CD8-positive, alpha-beta T cell (primary cell): ENCODE measurements at places on chromosomes 16 and 17.

DNA sequence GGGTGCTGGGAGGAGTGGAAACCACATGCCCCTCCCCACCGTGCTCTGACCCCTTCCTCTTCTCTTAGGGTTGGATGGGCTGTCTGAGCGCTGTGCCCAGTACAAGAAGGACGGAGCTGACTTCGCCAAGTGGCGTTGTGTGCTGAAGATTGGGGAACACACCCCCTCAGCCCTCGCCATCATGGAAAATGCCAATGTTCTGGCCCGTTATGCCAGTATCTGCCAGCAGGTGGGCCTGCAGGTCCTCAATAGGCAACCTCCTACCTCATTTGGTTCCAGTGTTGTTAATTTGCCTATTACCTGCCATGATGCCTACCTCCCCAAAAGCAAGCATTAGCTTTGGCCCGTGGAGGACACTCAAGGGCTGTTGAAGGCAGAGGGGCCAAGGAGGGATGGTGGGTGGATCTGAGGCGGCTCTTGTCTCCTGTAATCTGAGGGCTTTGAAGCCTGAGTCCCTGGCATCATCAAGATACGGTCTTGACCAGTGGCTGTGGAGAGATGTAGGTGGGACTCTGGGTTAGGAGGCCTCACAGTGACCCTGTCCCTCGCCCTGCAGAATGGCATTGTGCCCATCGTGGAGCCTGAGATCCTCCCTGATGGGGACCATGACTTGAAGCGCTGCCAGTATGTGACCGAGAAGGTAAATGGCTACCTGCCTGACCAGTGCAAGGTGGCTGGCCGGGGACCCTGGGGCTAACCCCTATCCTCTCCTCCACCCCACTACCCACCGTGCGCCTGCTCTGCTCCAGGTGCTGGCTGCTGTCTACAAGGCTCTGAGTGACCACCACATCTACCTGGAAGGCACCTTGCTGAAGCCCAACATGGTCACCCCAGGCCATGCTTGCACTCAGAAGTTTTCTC, 3.4 kb downstream of the ALDOA start:
- peak; percentile 38 for DNase-seq

GRCh38 chr16:57070424-57070823, 22.0 kb upstream of the CPNE2 start:
- DNase-seq = no peak

GRCh38 chr16:57999971-58000705, at the start of gene ZNF319:
ZNF319 (minus strand) TSS chr16:58000672; CDS start chr16:57998265, 2,407 bp downstream.
- peak; percentile 58 for DNase-seq

GRCh38 chr17:82058855-82059249, 6.8 kb downstream of the DUS1L start:
- no peak for DNase-seq

DNA sequence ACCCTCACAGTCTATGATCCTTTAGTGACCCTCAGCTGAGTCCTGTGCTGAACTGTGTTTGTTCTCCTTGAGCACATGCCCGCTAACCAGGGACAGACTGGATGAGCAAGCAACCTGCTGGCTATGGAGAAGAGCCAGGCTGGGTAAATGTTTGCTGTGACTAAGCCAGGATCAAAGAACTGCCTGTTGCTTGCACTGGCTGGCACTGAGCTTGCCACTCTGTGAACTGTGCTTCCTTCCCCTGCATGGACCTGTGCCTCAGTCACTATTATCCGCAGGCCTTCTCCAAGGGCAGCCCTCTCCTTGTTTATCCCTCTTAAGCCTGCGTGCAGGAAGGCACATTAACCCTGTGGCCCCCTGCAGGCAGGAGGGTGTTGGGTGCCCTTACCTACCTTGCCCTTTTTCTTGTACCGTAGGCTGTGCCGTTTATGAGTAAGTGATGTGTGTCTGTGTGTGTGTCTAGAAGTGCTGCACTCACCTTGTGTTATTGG, 7.4 kb downstream of the PNPO start:
- DNase-seq = no peak

DNA sequence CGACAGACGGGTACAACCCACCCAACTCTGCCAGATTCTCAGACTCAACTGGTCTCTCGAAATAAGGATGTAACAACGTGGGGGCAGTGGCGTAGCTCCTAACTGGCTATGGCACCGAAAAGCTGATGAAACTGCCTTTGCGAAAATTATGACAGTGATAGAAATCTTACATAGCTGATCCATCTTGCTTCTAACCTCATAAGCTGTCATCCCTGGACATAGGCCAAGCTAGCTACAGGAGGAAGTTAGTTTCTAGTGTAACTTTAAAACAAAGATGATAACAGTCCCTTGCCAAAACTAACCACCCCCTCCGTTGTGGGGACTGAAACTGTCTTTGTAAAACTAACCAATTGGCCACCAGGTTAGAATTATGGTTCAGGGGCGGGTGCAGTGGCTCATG, 220.1 kb downstream of the SLC39A11 start:
- no peak for DNase-seq

GRCh38 chr17:6195123-6195522, 124.9 kb downstream of the WSCD1 start:
- DNase-seq = no peak

DNA sequence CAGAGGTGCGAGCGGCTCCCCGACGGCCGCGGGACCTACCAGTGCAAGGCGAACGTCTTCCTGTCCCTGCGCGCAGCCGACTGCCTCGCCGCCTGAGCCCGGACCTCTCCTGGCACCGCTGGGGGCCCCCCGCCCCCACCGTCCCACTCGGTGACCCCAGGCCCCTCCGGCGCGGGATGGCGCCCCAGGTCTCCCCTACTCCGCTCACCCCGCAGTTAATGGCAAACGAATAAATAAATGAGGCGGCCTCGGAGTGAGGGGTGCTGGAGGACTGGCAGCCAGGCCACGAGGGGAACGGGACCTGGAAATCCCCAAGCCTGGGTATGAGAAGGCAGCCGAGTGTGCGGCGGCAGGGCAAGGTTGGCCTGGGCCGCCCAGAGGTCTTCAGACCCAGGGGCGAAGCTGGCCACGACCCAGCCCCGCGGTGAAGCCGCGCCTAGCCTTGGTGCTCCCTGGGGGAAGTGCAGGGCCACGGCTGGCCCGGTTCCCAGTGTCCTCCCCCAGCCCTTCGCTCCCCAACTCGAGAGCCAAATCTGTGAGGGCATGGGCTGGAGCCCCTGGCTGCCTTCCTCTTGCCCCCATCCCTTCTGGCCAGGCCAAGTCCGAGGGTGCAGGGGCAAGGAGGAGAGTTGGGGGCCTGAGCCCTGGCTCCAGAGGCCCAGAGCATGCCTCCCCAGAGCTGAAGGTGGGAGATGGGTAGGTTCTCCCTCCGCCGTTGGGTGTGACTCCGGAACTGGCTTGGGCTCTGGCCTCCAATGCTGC, 796 bp downstream of the NPB start:
- no peak for DNase-seq

DNA sequence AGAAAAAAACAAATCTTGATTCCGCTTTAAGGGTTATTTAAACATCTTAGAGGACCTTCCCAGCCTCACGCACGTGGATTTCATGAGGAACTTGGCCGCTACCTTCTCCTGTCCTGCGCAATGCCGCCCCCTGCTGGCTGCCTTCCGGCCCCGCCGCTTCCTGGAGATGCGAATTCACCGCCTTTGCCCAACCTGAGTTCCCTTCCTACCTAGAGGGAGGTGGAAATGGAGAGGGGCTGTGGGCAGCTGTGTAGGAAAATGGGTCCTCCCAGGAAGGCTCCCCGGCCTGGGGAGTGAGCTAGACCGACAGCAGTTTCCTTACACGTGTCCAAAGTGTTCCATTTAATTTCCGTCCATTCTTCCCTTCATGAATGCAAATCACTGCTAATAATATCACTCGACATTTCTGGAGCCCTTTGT, 1.0 kb upstream of the ABCC12 start:
- DNase-seq = peak; percentile 55

DNA sequence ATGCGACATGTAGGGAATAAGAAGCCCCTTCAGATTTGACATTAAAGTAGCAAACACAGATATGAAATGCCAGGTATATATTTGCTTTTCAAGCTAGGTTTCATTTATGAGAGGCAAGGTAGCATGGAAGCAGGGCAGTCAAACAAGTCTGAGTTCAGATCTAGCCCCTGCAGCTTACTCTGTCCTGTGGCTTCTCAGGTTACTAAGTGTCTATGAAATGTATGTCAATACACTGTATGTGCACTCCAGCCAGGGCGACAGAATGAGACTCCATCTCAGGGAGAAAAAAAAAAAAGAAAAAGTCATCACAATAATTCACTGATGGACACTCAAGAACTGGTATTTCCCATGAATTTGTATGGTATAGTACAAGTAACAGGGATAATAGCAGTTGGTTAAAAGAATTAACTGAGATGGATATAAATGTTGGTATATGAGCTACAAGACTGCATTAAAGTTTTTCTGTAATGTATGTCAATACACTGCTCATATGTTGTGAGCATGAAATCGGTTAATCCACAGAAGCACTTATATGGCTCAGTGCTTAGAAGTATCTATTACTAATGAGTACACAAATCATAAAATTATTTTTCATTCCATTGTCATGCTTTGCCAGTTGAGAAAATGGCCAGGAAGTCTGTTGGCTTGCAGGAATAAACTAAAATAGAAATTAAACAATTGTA, 2.9 kb upstream of the WSB1 start:
- no peak for DNase-seq

- peak; percentile 55 for DNase-seq
Observed at GRCh38 chr17:51166987-51167931, 1.0 kb downstream of the NME2 start.

DNA sequence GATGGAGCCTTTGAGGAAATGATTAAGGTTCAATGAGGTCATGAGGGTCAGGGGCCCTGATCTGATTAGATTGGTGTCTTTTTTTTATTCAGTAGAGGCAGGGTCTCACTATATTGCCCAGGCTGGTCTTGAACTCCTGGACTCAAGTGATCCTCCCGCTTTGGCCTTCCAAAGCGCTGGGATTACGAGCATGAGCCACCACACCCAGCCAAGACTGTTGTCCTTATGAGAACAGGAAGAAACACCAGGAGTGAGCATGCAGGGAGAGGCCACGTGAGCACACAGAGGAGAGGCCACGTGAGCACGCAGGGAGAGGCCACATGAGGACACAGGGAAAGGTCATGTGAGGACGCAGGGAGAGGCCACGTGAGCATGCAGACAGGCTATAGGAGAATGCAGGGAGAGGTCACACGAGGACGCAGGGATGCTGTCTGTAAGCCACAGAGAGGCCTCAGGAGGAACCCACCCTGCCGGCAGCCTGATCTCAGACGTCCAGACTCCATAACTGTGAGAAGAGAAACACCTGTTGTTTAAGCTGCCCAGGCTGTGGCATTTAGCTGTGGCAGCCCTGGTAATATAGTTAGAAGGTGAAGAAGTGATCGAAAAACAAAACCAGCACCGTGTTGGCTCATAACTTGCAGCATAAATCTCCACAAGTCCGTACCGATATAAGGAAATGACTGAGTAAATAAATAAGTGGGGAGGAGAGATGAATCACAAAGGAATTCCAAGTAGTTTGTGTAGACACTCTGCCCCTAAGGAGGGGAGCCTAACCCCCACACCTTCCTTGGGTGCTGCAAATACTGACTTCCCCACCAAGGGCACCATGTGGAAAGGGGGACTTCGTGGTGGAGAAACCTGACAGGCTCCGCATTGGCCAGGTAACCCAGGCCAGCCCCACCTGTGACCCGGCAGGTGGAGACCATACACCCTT, 14.6 kb upstream of the CSNK1D start:
- DNase-seq = no peak

DNA sequence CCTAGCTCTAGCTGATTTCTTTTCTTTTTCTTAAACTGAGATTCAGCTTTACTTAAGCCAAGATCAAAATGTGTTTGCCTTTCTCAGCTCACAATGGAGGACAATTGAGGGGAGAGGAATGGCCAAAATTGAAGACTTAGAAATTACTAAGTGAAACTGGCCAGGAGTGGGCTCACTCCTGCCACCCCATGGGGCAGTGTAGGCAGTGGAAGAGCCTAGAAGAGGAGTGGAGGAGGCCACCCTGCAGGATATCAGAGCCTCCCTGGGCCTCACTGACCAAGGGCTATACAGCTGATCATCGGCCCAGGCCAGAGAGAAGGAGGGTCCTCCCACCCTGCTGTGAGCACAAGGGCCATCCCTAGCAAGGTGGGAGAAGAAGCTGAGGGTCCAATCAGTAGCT, 119.8 kb downstream of the CCT6B start:
- DNase-seq = no peak

DNA sequence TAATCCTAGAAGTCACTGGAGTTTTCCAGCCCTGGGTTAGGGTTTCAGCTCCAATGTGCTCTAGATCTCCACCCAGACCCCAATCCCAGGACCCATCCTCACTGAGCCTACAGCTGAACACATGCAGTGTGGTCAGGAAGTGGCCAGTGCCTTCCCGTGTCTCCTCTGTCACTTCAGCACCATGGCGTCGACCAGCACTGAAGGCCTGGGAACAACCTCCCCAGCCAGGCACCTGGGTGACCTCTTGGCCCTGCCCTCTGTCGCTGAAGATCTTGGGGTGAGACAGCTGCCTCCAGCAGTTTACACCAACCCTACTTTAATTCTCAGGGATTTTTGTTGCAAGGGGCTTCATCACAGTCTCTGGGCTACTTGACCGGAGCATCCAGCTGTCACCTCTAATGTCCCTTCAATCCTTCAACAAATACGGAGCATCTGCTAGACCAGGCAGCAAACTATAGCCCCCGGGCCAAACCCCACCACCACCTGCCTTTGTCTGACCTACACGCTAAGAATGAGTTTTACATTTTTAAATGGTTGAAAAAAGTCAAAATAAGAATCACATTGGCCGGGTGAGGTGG, 18.0 kb upstream of the GSG1L start:
- DNase-seq = no peak

DNA sequence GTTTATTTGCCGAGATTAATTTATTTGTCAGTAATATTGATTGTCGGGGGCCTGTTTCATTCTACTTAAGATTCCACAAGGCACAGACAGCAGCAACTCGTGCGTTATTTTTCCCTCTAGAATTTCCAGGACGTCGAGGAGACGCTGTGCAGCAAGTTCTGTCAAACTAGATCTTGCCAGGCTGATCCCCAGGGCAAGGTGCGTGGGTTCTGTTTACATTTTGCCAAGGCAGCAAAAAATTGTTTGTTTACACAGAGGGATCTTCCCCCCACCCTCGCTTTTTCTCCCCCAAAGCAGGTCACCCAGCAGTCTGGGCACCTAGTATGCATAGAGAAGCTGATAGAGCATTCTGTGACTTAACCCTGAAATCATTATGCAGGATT, 111.4 kb downstream of the IRX3 start:
- no peak for DNase-seq

DNA sequence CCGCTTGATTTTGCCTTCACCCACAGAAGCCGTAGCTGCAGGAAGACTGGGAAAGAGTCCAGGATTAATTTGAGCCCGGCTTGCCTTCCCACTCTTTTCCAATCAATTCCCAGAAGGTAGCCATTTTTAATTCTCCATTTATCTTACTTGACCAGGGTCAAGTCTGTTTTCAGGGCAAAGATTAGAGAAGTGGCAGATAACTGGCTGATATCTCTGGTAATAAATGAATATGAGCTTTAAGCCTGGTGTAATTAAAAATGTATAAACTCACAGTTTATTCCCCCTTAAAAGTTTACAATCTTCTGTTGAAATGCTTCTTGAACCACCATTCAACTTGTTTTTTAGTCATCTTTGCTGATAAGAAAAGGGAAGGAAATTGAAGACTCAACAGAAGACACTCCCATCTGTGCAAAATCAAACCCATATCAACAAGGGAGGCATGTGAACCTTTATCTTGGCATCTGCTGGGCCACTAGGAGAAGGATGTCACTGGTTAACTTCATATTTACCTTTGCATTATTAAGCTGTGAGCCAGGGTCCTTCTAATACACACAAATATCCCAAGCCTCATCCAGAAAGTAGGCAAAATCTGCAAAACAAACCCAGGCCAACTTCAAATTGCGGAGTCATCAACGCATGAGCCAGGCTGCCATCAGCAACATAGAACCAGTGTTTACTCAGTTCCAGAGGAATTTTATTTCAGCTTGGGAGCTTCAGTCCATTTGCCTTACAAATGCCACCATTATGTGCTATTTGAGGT, 314.6 kb upstream of the MAF start:
- no peak for DNase-seq
